Activated T-helper 1 cell treated with anti-CD3 and anti-CD28 coated beads, Interleukin-2, amount 50 U/mL, for 16 hours (primary cell): ENCODE measurements at places on chromosomes 3 and 15.

DNA sequence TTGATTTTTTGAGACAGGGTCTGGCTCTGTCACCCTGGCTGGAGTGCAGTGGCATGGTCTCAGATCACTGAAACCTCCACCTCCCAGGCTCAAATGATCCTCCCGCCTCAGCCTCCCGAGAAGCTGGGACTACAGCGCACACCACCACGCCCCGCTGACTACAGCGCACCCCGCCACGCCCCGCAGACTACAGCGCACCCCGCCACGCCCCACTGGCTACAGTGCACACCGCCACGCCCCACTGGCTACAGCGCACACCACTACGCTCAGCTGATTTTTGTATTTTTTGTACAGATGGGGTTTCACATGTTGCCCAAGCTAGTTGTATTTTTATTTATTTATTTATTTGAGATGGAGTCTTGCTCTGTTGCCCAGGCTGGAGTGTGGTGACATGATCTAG lies 35.6 kb downstream of the SLC51A start:
- no peak for DNase-seq

DNA sequence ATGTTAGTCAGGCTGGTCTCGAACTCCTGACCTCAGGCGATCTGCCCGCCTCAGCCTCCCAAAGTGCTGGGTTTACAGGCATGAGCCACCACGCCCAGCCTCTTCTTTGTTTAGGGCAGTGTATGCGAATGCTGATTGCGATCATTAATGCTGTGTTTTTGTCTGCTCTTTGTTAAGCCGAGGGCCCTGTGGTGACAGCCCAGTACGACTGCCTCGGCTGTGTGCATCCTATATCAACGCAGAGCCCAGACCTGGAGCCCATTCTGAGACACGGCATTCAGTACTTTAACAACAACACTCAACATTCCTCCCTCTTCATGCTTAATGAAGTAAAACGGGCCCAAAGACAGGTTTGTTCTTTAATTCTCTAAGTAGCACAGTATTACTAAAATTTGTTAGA lies 7.8 kb downstream of the KNG1 start:
- no peak for DNase-seq

- DNase-seq: no peak
Observed at GRCh38 chr3:141938011-141938500, 61.6 kb downstream of the ATP1B3 start.

GRCh38 chr3:46482632-46483350 lies 15.0 kb upstream of the RTP3 start:
- DNase-seq: no peak

DNA sequence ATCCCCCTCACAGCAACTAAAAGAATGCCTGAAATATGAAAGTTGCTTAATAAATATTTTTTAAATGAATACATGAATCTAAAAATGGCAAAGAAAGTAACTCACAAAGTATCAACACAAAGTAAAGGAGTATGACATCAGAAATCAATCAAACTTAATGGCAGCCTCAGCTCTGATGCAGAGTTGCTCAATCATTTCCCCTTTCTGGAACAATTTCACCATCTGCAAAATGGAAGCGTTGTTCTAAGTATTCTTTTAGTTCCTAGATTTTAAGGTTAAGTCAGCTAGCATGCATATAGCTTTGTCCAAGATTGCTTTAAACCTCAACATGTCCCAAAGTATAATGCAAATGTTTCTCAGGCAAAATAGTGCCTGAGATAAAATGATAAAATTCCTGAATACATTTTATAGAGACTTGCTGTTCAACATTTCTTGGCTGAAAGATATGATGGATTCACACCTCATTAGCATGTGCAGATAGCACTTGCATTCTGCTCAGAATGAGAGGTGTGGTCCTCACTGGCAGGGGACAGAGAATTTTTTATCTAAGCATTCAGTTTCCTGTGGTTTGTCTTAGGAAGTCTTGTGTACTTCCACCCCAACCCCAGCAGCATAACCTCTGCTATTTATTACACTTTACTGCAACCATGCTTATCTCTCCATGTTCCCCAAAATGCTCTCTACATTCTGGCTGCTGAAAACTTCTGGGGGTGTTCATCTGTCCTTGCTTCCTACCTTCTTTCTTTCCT lies 429.3 kb downstream of the GRM7 start:
- no peak for DNase-seq

DNA sequence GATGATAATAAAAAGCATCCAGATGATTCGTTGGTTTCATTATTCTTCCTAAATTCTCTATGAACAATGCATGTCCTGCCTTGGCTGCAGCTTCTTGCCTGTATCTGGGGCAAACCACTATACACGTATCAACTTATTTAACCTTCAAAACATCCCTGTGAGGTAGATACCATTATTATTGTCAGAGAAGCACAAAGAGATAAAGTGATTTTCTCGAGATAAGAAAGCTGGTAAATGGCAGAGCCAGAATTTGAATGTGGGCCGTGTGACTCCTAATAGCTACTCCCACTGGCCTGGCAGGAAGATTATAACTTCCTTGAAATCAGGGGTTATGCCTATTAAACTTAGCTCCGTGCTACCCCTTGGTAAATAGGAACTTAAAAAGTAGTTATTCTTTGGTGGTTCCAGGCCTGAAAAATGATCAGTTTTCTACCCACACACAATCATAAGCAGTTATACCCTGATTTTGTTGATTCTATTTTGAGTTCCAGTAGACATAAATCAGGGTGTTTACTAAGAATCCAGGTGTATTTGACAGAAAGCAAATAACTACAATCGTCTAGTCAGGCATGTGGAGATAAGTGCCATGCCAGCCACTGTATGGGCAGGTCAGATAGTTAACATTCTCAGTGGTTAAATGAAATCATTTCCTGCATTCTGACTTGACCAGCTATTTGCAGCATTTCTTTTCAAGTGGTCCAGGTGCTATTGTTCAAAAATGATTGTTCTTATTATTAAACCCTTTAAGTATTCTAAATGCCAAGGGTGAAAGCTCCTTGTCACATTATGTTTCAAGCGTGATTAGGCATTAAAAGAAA lies 99.2 kb upstream of the LRRN1 start:
- no peak for DNase-seq

- DNase-seq: no peak
Observed at GRCh38 chr15:43991206-43991605, 164.4 kb downstream of the WDR76 start.

DNA sequence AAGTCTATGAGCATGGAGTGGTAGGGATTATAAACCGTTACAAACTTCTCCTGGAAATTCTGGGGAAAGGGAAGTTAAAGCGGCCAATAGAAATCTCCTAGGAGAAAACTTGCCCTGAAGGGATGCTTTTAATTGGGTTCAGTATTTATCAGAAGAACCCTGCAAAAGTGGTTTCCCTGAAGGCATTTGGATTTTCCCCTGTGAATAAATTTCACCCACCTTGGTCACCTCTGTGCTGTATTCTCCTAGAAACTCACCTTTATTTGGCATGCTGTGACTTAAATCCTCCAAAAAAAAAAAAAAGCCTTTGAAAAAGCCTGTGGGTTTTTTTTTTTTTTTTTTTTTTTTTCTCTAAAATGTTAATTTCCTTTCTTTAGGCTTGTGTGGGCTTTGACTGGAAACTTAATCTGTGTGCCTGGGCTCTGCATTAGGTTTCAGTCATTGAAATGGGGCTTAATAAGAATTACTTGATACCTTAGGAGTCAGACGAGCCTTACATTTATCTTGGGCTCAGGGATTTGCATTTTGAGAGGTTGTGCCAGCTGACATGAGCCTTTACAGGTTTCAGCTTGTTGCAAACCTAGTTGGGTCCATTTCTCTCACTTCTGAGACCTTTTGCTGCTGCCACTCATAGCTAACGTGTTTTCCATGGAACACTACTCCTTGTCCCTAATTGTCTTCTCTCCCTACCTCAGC lies 22.0 kb downstream of the TGFBR2 start:
- no peak for DNase-seq

DNA sequence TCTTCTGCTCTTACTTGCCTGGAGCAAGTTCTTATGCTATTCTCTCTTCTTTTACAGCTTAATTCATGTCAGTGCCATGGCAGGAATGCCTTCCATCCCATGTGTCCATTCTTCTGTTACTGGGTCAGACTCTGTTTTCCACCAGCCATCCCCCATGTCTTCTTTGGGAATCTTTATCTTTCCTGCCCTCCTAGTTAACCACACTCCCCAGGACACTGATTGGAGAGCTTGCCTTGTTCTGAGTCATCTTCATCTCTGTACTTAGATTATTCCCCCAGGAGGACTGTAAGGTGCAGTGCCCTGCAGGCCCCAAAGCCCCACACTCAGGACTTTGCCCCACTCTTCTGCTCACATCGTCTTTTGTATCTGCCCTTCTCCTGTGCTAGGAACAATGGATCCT lies 3.6 kb downstream of the ABHD17C start:
- DNase-seq: no peak

GRCh38 chr3:157225001-157225400 lies 65.1 kb upstream of the CCNL1 start:
- no peak for DNase-seq

GRCh38 chr3:198070871-198071270 lies 110.9 kb downstream of the LMLN start:
- no peak for DNase-seq

DNA sequence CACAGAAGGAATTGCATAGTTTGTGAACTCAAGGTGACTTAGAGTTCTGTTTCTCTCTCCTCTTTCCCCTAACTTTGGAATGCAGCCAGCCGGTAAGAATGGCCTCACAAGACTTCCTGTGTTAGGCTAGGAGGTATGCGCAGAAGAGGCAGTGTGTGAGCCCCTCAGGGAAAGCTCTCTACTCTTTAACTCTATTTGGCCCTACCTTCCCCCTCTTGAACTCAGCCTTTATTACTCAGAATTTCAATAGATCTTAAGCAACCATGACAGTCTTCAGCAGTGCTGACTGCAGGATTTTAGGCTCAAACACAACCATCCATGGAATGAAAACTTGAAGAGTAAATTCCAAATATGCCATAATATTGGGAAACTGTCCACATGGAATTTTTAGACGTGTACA lies 209.5 kb downstream of the DTWD1 start:
- DNase-seq: no peak

DNA sequence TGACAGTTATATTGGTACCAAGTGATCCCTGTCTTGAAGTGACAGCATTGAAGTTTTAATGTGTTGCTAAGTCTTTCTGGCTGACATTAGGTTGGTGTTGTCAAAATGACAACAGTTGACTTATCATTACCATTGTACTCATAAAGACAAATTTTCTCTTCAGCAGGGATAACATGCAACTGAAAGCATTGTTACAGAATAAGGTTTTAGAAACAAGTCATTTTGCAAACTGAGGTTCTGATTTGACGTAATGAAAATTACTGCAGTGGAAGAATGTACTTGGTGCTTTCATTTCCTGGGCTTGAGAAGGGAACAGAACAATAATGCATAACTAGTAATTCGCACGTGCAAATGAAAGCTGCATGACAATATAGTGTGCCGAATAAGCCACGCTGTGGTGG lies 75.1 kb downstream of the MOBP start:
- DNase-seq: no peak

DNA sequence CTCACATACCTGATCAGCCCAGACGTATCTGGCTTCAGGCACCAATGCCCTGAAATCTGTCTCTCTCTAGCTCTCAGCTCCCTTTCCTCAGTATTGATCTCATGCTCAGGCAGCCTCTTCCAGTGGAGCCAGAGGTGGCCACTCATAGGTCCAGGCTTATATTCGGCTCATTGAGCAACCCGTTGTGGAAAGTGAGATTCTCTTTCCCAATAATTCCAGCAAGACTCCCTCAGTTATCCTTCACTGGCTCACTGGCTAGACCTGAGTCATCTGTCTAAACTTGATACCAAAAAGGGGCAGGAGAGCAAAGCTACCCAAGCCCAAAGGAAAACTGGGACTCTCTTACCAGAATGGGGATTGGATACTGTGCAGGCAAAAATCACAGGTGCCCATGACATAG lies 33.4 kb upstream of the FRMD4B start:
- no peak for DNase-seq

- DNase-seq: no peak
Observed at GRCh38 chr3:141449424-141449823, 37.4 kb upstream of the RASA2 start.

- DNase-seq: no peak
Observed at GRCh38 chr3:53616321-53616720, 121.9 kb downstream of the CACNA1D start.

DNA sequence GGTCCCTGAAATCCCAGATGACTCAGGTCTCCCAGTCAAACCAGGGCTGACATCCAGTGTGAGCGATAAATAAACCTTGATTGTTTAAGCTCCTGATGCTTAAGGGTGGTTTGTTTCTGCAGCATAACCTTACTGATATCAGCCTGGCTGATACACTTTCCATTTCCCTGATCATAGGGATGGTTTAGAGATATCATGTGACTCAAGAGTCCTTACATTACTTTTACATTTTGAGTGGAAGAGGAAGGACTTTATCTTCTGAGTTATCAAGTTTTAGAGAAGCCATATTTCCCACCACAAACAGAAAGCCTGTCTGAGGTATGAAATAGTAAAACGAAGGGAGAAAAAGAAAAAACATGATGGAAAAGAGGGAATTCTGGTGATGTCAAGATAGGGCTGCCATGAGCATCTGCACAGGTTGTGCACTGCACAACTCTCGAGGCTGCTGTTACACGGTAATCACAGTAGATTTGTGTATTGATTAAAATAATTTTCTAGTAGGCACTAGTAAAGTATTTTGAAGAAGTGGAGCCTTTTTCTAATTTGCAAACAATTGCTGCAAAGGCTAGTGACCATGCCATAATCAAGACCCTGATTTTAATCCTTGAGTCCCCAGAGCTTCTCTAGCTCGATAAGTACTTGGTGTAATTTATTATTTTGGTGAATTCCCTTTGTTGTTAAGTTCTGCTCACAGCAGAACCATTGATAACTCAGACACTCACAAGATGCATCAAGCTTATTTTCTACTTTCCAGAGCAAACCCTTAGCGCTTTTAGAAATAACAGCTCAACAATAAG lies 34.1 kb upstream of the FBLN2 start:
- no peak for DNase-seq

- DNase-seq: no peak
Observed at GRCh38 chr15:62079594-62079993, 12.8 kb downstream of the C2CD4A start.

DNA sequence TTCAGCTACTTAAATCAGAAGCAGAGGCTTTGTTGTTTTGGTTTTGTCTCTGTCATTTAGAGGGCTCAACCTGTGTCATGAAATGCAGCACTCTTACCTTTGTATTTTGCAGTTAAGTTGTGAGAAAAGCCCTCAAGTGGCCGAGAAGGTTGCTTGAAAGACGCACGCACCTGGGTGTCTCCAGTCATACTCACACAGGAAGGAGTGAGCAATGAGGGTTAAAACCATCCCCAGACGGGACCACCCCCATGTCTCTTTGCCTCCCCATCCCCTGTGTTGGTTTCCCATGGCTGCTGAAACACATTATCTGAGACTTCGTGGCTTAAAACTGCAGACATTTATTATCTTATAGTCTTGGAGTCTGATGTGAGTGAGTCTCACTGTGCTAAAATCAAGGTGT lies 376.1 kb upstream of the CFAP20DC start:
- DNase-seq: no peak

GRCh38 chr15:41849861-41850260 lies 11.2 kb downstream of the PLA2G4B start:
- DNase-seq: no peak

GRCh38 chr3:9715764-9716437 lies 12.3 kb downstream of the CPNE9 start:
- DNase-seq: no peak

- no peak for DNase-seq
Observed at GRCh38 chr15:70387993-70388392, 290.3 kb upstream of the TLE3 start.
